Left forelimb (tissue), 1 donor: ENCODE measurements at places on chromosomes 6 and 20.

DNA sequence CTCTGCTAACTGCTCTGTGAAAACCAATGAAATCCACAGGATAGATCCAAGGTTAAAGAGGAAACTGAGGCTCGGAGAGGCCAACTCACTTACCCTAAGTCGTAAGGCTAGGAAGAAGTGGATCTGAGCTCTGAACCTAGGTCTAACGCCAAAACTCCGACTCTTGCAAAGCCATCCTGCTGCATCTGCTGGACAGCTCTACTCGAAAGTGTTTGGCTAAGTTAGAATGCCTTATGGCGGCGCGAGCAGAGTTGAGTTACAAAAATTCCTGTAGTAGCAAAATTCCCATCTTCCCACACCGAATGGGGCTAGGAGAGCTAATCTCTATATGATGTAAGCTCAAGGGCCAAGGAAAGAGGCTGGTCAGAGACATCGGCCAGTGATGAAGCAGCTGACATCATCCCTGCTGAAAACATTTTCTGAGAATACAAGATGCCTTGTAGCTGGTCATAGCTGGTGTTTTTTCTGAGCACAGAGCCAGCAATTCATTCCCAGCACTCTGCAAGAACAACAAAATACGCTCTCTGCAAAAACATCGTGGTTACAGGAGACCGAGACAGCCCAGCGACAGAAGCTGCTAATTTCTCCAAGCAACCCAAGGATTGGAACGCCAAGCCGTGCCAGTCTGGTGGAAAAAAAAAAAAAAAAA is 1.8 kb downstream of the SPATA2 start:
- DNase-seq, result no peak

DNA sequence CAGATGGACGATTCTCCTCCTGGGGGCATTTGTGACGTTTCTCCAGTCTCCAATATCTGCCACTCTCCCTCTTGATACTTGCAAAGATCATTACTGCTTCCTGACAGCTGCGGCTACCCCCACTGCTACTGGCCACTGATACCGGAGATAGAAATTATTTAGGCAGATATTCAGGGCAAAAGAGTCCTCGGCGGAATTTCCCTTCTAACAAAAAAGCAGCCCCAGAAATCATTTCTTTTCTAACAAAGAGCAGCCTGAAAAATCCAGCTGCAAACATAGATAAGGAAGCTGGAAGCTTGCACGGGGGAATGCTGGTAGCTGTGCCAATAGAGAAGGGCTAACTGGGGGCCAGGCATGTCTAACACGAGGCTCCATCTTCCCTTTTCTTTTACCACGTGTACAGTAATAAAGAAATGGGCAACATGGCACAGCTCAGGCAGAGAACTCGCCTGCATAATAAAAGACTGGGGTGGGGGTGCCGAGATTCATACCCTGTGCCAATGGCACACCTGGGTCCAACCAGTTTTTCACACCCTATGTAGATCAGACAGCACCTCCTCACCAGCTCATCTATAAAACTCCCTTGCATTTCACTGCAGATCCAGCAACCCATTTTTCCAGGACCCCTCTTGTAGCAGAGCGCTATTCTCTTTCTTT is 6.1 kb downstream of the TP53RK start:
- DNase-seq, result no peak

- no peak for DNase-seq
Measured at GRCh38 chr6:54698974-54699373, 147.6 kb upstream of the FAM83B start.

- no peak for DNase-seq
Measured at GRCh38 chr6:19994909-19995308, 157.7 kb downstream of the ID4 start.

DNA sequence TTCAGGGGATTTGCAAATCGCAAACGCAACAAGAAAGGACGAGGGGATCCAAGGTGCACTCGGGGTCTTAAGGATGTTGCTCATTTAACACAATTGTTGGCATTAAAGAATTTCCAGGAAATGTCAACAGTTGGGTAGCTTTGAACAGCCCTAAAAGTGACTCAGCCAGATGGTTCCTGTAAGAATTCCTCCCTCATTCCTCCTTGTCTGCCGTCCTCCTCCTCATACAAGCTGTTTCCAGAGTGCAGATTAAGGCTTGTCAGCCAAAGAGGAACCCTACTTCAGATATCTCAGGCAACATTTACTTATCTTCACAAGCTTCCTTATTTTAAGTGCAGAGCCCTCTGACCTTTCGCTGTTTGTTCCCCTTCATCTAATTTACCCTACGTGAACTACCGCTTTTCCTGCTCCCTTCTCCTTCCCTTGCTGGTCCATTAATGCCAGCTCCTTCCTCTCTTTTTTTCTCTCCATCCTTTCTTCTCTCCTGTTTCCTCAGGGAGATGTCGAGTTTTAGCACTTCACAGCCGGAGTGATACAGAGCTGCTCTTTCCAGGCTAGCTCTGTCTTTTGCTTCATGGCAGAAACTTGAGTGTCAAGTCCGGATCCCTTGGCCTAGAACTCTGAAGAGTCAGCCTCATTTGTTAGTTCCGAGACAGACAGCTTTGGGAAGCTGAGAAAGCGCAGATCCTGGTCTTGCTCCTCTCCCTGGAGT is 26.1 kb upstream of the TBC1D7 start:
- no peak for DNase-seq

- DNase-seq, result no peak
Measured at GRCh38 chr6:145313041-145313855, 422.1 kb downstream of the EPM2A start.

- no peak for DNase-seq
Measured at GRCh38 chr20:63284083-63284440, 8.9 kb upstream of the COL20A1 start.

DNA sequence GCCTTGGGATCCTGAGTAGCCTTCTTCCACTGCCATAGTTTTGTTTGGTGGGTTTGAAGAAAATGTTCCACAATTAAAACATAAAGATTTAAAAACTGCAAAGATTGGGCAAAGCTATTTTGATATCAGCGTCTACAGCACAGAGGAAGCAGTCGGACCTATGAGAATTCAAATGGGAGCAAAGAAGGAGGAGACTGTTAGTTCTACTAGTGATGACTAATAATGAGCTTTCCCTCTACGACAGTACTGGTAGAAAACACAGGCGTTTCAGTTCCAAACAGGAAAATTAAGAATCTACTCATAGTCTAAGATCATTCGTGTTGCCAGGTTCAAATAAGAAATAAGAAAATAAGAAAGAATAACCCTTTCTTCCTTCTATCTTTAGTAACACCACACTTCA is 121.2 kb downstream of the INSM1 start:
- no peak for DNase-seq

- DNase-seq, result no peak
Measured at GRCh38 chr20:63540417-63541186, 3.4 kb upstream of the PTK6 start.

DNA sequence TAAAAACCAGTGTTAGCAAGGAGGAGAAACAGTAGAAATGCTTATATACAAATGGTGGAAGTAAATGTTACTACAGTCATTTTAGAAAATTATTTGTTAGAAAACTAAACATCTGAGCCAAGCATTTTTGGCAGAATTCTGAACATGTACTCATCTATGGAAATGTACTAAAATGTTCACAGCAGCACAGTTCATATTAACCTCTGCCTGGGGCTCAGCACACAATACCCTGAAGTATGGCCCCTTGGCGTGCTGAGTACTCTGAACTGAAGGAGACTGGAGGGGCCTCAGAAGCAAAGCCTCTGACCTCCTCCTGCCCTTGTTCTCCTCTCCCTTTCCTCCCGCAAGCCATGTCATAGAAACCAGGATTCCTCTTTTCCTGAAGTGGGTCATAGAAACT is 66.2 kb upstream of the RALGAPA2 start:
- DNase-seq, result no peak

DNA sequence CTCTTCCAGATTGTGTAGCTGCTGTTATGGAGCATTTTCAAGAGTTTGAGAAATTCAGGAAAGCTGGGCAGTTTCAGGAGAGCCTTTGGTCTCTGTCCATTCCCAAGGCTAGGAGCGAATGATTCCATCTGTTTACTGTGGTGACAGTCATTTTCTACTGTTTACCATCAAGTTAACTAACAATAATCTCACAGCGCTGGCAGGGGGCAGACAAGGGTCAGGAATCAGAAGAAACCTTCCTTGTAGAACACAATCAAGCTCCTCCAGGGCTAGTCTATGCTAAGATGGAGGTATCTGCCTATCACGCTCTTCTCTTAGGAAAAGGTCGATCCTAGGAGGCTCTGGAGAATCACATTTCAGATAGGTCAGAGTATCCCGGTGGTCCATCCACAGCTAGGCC is 293.9 kb downstream of the KIF16B start:
- DNase-seq, result no peak

DNA sequence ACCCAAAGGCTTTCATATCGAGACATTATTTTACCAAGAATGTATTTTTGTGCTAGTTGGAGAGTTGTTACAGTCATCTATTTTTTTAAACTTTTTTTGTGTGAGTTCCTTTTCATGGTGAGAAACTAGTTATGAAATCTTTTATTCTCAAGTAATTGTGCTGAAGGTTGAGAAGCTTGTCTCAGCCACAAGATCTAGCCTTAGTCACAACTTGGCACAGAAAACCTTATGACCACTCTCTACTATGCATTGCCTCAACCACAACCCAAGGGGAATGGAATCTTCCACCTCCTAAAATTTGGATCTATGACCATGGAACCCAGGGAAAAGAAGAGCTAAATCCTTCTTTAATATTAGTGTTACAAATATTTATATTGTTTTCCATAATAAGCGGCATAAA is 58.5 kb downstream of the HS3ST5 start:
- no peak for DNase-seq

- DNase-seq, result no peak
Measured at GRCh38 chr6:67352717-67353116, 1282.4 kb upstream of the ADGRB3 start.

GRCh38 chr6:1609648-1610496 is at the start of gene FOXC1:
TSS of gene FOXC1 (plus strand) at chr6:1609915. CDS start at chr6:1610446, 531 bp downstream.
- peak; percentile 91 for DNase-seq

- DNase-seq, result no peak
Measured at GRCh38 chr20:36642136-36642535, 3.9 kb downstream of the SLA2 start.

DNA sequence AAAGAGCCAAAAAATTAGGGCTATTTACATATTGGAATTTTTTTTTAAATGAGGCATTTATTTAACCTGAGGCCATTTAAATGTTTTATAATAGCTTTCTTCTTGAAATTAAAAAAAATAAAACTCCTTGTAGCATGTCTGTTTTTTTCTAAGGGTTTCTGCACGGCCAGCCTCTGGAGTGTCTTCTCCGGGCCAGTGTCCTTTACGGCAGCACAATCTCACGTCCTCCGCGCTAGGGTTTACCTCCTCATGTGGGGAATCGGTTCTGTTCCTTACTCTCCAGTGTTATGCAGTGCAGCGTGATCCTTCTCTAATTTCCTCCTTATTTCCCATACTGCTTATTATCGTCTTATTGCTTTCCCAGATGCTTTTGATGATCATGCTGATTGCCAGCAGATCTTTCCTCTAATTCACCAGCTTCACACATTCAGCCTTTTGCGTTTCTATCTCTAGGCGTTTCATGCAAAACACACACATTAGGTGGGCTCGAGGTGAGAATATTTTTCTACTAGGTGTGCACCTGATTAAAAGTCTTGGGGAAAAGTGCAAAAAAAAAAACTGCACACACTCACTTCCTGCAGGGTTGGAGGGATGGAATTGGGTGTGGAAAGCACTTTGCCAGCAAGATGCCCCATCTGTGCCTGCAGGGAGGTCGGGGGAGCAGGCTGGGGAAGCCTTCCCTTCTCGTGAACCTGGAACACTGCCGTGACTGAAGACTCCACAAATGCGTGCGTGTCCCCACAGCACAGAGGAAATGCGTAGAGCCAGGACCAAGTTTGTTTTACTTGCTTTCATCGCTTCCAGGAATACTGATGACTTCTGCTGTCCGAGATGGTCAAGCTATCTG is 56.1 kb downstream of the PSMG4 start:
- peak; percentile 37 for DNase-seq

DNA sequence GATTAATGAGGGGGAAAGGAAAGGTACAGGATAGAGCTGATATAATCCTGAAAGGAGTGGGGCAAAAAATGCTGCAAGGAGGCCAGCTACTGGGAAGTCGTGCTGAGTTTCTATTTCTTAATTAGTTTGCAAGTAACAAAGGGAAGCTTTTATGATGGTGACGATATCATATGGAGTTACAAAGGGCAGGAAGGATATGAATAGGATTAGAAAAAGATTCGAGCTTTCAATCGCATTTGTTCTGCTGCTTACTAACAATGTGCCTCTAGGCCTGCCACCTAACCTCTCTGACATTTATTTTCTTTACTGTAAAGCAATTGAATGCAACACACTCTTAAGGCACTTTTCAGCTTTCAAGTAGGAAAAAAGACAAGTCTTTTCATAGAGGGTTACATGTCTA is 219.2 kb downstream of the CLVS2 start:
- DNase-seq, result no peak

DNA sequence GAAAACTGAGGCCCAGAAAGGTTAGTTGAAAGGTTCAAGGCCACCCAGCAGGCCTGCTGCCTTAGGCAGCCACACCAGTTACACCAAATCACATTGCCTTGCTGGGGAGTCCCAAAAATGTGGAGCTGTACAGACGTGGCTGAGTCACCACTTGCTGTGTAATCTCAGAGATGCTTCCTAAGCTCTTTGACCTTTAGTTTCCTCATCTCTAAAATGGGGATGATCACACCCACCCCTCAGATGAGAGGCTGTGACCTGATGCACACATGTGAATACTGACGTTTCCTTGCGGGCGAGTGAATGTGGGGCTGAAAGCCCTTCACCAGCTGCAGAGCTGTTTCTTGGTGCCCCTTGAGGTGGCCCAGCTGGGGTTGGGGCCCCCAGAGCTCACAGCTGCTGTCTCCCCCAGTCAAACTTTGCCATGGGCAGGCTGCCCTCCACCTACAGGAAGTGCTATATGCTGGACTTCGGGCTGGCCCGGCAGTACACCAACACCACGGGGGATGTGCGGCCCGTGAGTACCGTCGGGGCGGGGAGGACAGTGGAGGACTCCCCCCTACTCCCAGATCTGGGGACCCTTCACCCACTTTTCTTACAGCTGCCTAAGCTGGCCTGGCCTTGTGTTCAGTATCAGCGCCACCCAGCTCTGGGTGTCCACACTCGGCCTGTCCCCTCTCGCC is 11.0 kb downstream of the TTBK1 start:
- no peak for DNase-seq

GRCh38 chr20:59670786-59671492 is 66.6 kb downstream of the PHACTR3 start:
- DNase-seq, result peak; percentile 38

GRCh38 chr6:37931066-37931465 is 111.5 kb downstream of the ZFAND3 start:
- no peak for DNase-seq

- DNase-seq, result no peak
Measured at GRCh38 chr6:90989763-90990162, 402.9 kb upstream of the MAP3K7 start.
